NCI-H187 (cell line): ENCODE measurements at places on chromosomes 2 and 18.

DNA sequence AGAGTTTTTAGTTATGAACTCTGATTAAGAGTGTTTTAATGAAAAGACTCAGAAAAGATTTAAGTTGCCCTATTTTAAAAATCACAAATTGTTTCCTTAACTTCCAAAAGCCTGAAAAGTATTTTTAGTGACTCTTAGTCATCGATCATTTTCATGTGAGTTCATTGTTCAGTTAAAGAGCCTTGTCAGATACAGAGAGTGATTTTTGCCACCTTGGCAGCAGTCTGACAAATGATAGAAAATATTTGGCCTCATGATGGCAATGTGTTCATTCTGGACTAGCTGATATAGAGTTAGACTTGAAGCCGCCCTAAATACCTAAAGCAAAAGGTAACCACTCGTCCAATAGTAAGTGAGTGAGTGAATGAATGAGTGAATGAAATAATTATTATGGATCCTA lies 225.8 kb downstream of the CPS1 start:
- no peak for DNase-seq

DNA sequence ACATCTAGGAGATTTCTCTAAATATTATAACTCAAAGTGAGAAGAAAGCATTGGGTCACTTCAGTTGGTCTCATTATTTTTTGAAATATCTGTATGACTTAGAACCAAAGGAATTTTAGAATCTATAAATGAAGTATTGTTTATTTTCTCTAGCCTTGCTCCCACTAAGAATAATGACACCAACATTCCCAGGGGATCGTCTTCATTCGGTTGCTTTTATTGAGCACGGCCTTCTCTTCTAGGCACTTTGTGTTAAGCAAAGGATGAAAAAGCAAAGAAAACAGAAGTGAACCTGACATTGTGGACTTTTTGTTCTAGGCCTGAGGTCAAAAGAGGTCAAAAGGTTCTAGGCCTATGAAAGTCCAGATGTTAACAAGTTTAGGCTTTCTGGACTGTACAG lies 231.9 kb downstream of the GALR1 start:
- DNase-seq = no peak

- DNase-seq = no peak
Observed at GRCh38 chr18:55997151-55997561, 409.2 kb upstream of the TCF4 start.

DNA sequence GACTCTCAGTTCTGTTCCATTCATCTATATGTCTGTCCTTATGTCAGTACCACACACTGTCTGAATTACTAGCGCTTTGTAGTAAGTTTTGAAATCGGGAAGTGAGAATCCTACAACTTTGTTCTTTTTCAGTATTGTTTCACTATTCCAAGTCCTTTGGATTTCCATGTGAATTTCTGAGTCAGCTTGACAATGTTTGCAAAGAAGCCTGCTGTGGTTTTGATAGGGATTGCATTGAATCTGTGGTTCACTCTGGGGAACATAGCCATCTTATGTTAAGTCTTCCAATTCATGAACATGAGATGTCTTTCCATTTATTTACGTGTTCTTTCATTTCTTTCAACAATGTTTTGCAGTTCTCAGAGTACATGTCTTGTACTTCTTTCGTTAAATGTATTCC lies 15.0 kb downstream of the SLC3A1 start:
- no peak for DNase-seq

- DNase-seq = no peak
Observed at GRCh38 chr18:66833646-66834045, 229.8 kb upstream of the CDH19 start.

DNA sequence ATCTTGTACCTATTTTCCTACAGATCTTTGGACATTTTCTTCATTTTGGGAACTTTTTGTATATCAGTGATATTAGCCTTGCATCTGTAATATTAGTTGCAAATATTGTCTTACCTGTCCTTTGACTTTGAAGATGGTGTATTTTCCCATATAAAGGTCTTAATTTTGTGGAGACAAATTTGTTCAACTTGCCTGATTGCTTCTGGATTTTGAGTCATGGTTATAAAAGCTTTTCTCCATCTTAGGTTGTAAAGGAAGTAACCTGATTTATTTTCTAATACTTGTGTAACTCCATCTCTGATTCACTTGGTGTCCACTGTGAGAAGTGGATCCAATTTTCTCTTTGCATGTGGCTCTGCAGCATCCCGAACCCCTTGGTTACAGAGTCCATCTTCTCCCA lies 97.7 kb upstream of the OTOS start:
- DNase-seq = no peak

DNA sequence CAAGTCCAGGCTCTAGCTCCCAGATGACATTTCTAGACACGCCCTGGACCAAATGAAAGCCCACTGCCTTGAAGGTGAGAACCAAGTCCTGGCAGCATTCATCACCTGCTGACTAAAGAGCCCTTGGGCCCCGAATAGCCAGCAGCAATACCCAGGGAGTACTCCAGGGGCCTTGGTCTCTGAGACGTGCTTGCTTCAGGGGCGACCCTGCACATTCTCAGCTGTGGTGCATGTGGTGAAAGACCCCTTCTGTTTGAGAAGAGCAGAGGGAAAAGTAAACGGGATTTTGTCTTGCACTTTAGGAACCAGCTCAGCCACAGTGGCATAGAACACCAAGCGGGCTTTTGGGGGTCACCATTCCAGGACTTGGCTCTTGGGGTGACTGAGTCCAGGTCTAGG lies 260.5 kb upstream of the MYT1L start:
- no peak for DNase-seq

DNA sequence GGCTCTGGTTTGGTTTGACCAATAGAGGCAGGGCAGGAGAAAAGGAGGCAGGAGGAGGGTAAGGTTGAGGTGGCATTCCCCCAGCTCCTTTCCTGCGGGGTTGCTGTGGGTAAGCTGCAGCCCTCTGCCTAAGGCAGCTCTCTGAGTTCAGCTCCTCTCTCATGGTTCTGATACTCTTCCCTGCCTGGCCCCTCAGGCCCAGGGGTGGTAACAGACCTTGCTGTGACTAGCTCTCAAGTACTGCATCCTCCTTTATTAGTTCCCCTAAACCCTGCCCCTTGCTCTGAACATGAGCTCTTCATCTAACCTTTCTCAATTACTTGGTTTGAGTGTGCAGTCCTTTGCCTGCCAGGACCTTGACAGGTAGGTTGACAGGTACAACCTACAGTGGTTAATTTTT lies 205.5 kb downstream of the SLC4A3 start:
- DNase-seq = no peak

- no peak for DNase-seq
Observed at GRCh38 chr2:106782681-106783080, 103.3 kb downstream of the ST6GAL2 start.

- no peak for DNase-seq
Observed at GRCh38 chr2:26873286-26873983, 25.5 kb downstream of the DPYSL5 start.

DNA sequence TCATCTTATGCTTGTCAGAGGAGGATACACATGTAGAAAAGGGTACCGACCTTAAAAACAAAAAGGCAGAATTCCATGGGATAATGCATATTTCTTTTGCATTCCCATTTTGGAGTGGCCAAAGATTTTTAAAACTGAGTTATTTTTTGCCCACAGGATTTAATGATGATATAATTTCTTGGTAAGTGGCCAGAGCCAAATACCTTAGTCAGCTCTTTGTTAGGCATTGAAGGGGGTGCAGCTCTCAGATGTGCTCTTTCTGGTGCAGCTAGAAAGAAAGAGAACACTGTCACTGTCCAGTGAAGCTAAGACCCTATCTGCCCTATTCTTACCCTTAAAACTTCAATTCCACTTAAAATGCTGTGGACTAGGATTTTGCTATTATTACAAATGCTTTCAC lies 10.8 kb downstream of the COQ10B start:
- no peak for DNase-seq

DNA sequence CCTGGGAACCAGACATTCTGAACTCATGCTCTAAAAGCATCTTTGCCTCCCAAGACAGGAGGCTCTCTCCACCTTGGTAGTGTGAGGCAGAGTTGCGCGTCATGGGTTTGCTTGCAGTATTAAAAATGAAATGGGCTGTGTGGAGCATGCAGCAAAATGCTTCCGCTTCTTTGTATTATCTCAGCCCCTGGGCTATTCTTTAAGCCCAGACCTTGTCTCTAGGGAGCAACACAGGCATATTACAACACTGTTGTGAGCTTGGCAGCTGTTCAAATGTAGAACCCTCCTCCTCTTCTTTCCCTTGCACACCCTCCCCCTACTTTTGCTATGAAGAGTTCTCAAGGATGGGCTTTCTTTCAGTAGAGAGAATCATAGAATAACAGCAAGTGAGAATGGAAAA lies 185.1 kb upstream of the LHCGR start:
- peak; percentile 89 for DNase-seq

GRCh38 chr18:36635414-36636096 lies 193.2 kb downstream of the TPGS2 start:
- DNase-seq = no peak

DNA sequence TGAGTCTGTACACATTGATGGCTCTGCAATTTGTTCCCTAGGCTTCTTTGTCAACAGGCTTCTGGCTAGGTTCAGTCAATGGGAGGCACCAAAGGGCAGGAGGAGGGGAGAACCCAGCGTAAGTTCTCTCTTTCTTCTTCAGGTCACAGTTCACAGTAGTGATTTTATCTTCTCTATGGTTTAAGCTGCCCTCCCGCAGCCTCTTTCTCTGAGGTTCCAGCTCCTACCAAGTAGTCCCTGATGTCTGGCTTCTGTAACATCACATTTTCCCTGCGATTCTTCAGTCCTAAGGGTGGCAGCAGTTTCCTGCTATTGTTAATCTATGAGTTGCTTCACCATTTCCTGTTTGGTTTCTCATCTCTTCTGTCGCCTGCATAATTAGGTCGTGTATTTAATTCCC lies 107.4 kb downstream of the CPO start:
- DNase-seq = no peak

GRCh38 chr2:21819454-21819853 lies 695.7 kb downstream of the TDRD15 start:
- no peak for DNase-seq

DNA sequence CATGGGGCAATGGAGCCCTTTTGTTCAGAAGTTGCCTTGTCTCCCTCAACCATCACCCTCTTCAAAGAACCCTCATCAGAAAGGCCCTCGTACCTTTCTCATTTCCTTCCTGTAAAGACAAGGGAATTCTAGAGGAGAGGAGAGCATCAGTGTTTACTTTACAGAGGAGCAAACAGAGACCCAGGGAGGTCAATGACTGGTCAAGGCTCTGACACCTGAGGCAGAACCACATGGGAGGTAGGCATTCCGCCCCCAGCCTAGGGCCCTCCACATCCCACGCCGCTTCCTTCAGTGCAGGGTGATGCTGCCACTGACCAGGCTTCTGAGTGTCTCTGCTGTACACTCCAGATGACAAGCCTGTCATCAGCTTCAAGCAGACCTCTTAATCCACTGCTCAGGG lies 104.7 kb downstream of the NRP2 start:
- DNase-seq = no peak

- DNase-seq = no peak
Observed at GRCh38 chr2:165528691-165529090, 59.2 kb downstream of the CSRNP3 start.

DNA sequence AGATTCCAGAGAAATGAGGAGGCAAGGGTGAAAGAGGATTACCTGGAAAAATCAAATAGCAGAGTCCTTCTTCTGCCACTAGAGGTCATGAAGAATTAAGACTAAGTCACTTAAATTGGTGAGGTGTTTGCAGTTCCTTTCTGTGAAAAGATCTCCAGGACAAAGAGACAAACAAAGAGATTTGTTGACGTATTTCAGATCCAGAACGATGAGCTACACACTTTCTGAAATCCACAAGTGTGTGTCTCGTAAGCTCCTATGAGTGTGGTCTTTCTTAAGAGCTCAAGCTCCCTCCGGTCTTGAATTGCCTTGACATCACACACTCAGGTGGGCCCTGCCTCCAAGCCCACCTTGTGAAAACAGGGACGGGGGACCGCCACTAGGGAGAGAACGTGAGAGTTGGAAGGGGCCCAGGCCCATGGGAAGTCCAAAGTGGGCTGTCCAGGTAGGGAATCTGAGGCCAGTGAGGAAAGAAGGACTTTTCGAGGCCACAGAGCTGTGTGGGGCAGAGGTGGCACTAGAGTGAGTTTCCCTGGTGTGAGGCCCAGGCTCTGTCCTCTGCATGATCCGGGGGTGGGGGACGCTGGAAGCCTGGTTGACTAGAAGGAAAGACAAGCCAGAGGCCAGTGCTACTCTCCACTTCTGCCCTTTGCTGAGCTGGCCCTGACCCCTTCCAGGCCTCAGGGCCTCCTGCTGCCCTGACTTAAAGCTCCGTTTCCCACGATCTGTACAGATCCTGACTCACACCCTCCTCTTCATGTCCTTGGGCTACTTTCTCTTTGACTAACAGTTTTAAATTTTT lies 168.1 kb upstream of the NCK2 start:
- no peak for DNase-seq

DNA sequence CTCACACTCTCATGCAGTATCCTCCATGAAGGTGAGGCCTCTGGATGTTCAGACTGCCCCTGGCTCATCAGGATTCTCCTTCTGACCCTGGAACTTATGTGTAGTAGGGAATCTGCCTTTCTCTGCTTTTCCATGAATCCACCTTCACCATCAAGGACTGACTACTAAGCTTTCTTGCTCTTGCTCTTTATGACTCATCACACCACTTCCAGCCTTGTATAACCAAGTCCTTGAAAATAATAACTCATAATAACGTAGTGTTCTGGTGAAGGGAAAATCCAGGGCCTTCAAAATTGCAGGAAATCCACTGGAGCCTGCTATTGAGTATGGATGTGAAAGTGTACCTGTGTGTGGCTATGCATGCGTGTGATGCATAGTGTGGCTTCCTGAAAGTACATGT lies 11.3 kb upstream of the KCNS3 start:
- DNase-seq = no peak

DNA sequence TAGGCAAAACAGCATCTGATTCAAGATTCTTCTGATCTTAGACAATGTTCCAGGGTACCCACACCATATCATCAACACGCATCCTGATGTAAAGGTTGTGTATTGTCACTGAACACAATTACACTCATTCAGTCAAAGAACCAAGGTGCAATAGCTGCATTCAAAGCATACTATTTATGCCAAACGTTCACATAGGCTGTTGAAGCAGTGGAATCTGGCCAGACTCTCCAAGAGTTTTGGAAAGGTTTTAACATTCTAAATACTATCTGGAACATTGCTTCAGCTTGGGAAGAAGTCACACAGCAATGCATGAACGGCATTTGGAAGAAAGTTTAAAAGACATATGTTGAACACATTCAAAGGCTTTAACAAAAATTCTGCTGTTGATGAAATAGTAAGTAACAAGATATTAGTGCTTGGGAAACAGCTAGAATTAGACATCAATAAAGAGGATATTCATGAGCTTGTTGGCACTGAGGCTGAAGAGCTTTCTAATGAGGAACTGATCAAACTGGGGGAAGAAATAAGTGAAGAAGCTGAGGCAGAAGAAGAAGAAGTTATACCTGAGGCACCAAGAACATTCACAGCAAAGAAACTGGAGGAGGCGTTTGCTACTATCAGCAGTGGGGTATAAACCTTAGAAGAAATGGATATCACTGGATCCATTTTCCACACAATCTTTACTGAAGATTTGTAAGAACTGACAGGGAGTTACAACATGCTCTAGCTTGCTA lies 47.6 kb upstream of the MSH6 start:
- no peak for DNase-seq

DNA sequence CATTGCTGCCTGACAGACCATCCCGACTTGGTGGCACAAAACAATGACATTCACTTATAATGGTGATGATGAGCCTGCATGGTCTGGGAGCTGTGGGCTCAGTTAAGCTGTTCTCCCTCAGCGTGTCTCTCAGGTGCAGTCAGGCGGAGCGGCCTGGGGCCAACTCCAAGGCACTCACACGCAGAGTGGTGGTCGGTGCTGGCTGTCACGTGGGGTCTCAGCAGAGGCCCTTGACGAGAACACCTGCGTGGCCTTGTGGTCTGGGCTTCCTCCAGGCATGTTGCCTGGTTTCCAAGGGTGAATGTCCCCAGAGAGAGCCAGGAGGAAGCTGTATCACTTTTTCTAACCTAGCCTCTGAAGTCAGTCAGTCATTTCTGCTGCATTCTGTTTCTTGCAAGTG lies 29.8 kb downstream of the ARMC9 start:
- peak; percentile 23 for DNase-seq
